ENCODE measurements at places on chromosomes 6 and 20.
A peak's percentile ranks its signal among the peaks of the same experiment; 100 is the strongest.

DNA sequence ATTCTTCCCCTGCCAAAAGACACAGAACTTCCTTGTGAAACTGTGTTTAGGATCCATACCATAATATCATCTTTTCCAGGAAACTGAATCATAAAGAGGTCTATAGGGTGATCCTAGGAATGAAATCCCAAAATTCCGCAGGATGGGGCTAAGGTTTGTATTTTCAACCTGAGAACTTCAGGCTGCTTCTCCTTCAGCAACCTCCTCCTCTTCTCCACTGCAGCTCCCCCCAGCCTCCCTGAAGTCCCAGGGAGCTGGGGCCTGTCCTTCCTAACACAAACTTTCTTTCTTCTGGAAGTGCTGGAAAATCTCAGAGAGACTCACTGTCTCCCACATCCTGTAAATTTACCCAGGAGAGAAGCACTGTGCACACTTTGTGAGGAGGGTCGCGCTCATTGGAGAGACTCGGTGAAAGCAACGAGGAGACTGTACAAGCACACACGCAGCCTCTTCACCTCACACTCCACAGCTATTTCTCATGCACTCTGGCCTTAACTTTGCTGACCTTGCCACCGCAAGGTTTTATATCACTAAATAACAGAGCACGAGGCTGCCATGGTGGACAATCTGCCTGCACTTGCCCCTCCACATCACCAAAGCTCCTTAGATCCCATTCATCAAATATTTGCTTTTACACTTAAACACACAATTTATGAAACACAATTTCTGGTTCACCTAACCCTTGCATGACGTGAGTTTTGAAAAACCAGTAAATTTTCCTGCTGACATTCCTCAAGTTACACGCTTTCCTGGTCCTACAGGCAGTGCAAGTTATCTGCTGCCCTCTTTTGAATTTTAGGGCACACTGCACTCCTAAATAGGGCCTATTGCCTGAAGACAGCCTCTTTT is 14.3 kb downstream of the ID4 start:
- peak; percentile 74 for DNase-seq

DNA sequence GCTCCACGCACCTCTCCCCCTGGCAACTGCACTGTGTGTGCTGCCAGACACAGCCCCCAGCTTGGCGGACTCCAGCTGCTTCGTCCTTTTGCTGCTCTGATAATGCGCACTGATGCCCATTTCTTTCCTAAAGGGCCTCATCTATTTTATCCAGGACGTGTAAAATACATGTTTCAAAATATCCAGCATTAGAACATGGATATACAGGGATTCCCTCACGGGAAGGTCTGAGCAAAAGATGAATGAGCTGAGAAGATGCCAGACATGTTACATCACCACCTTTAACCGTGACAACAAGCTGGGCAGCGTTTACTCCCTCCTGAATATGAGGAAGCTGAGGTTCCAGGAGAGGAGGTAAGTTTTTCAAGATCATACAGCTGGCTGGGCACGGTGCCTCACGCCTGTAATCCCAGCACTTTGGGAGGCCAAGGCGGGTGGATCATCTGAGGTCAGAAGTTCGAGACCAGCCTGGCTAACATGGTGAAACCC is 32.8 kb downstream of the TNXB start:
- DNase-seq: no peak

GRCh38 chr6:34460796-34461507 is 4.9 kb upstream of the PACSIN1 start:
- no peak for DNase-seq

DNA sequence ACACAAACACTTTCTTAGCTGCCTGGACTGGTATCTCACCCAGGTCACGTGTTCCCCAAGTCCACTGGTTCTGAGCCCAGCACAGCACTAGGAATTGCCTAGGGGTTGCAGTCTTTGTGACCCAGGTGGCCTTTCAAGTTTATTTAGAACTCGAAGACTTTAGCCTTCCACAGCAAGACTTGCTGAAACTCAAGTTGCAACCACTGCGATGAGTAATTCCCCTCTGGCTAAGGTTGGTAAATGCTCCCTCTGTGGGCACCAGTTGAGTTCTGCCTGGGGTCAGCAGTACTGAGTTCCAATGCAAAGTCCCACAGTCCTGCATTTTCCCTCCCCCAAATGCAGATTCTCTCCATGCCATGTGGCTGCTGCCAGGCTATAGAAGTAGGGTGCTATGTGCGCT is 77.6 kb upstream of the MOCS1 start:
- DNase-seq: no peak

GRCh38 chr6:2749969-2750600 is 637 bp downstream of the MYLK4 start:
- peak; percentile 40 for DNase-seq

DNA sequence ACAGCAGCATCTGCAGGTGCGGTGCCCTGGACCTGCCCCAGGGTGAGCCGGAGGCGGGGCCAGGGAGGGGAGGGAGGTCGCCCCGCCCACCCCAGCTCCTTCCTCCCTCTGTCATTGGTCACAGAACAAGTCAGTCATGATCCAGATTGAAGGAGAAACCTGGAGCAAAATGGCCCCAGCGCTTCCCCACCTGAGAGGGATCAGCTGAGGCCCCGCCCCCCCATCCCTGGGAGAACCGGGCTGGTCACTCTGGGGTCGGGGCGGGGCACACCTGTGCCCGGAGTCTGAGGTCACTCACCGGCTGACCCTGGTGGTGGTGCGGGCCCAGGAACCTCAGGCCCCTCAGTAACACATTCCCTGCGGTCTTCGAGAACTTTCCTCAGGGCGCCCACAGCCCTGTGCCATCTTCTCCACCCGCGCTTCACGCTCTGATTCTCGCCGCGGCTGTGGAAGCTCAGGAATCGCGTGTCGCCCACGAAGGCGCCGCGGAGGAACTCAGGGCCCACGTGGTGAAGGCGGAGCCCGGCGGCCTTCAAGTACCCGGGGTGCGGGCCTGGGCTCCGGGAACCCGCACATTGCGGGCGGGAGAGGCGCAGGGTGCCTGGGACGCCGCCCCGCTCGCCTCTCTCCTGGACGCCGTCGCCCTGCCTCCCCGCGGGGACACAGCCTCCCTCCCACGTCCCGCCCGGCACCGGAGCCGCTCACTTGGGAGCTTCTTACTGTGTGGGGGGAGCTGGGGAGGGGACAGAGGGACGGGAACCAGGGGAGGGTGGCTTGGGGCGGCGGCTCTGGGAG is 36.4 kb upstream of the HLA-C start:
- peak; percentile 51 for DNase-seq

DNA sequence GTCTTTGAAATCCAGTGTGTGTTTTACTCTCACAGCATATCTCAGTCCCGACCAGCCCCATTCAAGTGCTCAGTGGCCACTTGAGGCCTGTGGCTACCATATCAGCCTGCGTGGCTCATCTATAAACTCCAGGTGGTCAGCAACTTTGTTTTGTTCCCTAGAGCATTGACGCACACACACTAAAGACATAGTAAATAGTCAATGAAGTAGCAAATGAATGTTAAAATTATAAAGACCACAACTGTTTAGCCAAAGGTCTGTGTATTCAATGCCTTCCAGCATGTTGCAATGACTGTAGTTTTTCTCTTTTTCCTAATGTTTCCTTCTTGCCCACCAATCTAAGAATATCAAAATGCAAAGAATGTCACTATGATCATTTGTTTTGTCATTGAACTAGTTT is 238.2 kb upstream of the ZNF217 start:
- no peak for DNase-seq

DNA sequence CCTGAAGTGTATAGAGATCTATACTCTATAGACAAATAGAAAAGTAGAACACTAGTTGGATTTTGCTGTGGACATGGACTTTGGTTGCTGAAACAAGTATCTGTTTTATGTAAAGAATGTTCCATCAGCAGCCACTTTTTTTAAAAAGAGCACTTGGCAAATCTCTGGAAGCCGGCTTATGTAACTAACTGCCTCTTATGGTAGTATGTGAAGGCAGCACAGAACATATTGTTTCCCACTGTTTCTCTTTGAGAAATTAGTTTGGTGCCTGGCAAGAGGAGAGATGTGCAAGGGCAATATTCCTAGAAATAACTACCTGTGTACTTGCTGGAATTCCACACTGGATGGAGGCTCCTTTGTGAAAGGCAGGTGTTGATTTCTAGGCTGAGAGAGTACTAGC is 242.3 kb upstream of the PREP start:
- DNase-seq: no peak

DNA sequence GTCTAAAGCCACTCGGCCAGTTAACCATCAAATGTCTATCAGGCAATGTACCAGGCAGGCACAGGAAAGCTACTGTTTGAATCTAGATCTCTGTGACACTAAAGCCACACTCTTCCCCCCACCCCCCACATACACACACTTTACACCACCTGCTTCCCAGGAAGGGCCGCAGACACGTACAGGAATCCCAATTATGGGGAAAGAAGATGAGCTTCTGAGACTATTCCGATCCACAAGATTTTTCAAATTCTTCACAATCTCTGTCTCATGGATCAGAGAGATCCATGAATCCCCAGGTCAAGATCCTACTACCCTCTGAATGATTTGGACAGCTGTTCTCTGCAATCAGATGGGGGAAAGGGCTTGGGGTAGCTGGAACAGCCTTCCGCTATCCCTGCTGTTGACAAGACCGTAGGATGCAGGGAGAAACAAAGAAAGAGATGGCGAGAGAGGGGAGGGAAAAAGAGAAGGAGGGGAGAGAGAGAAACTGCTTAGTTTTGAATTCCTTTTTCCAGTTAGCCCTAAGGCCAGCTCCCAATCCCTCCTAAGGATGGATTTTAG is 25.4 kb upstream of the RIMS4 start:
- no peak for DNase-seq

DNA sequence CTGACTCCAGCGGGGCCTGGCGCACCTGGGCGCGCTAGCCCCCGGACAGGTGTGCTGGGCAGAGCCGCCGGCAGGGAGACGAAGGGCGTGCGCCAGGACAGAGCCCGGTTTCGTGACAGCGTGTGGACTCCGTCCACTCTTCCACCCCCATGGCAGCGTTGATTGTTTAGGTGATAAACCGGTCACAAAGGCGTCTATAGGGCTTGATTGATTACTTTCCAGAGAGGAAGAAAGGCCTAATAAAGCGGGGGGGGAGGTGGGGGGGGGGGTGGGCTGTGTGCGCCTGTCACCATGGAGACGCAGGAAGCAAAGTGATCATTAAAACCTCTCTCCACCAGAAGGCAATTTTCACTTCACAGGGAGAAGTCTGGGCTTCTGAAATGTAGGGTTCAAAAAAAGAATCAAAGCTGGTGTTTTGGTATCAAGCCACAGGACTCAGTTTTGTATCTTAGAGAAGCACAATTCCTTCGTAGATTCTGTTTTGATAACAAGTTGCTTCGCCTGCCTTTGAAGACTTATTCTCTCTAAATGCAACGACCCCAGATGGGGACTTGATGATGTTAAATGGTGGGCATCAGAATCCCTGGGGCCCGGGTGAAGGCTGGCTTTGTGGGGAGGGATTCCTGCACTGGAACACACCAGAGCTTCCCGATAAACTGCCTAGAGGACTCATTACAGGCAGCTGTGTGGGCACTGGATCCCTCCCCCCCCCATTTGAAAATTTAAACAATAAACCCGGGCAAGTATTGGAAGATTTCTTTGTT is 1.4 kb downstream of the PHACTR3 start:
- peak; percentile 46 for DNase-seq

- DNase-seq: no peak
Measured at GRCh38 chr6:103326760-103327757, 1532.7 kb downstream of the HACE1 start.

- DNase-seq: no peak
Measured at GRCh38 chr6:157988700-157989063, 7.0 kb downstream of the SYNJ2 start.

GRCh38 chr20:33789109-33789857 is 21.9 kb upstream of the CHMP4B start:
- DNase-seq: peak; percentile 26

DNA sequence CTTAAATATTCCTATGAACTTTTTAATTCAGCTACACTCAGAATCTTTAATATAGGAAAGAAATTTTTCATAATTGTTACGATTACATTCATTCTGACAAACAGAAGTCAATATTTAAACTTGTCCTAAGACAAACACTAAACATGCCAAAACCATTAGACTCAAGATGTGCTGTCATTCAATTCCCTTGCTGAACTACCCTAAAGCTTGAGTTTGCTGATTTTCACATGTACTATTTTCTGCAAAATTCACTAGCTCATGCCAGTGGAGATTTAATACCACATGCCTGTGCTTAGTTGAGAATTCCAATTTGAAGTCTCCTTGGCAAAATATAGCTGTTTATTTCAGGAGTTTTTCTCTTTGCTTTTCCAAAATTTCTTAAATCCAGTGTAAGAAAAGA is 448.0 kb downstream of the COL12A1 start:
- no peak for DNase-seq

- DNase-seq: no peak
Measured at GRCh38 chr6:109015176-109015575, 79.5 kb downstream of the SESN1 start.

DNA sequence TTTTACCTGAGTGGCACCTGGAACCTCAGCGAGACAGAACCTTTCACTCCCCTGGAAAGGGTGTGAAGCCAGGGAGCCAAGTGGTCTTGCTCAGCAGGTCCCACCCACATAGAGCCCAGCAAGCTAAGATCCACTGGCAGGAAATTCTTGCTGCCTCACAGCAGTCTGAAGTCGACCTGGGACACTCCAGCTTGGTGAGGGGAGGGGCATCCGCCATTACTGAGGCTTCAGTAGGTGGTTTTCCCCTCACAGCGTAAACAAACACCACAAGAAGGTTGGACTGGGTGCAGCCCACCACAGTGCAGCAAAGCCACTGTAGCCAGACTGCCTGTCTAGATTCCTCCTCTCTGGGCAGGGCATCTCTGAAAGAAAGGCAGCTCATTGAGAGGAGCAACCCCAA is 134.7 kb upstream of the RSPO3 start:
- DNase-seq: no peak

DNA sequence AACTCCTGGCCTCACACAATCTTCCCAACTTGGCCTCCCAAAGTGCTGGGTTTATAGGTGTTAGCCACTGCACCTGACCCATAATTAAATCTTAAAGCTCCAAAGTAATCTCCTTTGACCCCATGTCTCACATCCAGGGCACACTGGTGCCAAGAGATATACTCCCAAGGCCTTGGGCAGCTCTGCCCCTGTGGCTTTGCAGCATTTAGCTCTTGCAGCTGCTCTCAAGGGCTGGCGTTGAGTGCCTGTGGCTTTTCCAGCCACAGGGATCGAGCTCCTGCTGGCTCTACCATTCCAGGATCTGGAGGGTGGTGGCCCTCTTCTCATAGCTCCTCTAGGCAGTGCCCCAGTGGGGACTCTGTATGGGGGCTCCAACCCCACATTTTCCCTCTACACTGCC is 49.3 kb upstream of the CD2AP start:
- no peak for DNase-seq
